ENCODE measurements at places on chromosomes 2 and 18. TPM values are rescaled to one million over a fixed set of nuclear protein-coding genes. Genes with fewer than 3 reads are reported as not detected.
A peak's percentile ranks its signal among the peaks of the same experiment; 100 is the strongest.

DNA sequence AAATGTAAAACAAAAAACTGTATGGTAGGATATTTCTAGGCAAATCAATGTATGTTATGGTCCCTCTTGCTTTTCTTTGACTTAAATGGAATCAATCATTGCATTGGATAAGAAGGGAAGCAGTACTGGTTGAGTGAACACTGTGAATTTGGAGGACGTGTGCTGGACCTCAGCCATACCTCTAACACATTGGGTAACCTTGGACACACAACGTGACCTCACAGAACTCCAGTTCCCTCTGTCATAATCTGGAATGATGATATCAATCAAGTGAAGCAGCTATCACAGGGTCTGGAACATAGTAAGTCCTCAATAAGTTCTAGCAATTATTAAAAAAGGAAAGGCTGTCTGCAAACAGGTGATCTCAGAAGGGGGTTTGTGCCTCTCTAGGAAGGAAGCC lies 474.9 kb upstream of the TCF4 start:
- no peak overlapping the region for H3K27ac ChIP-seq
- no peak overlapping the region for H3K4me3 ChIP-seq
- H3K36me3 ChIP-seq = no peaks in the 10 kb centered on the region
- H3K27me3 ChIP-seq = no peaks in the 10 kb centered on the region

Gene SPP2
- not detected for total RNA-seq

DNA sequence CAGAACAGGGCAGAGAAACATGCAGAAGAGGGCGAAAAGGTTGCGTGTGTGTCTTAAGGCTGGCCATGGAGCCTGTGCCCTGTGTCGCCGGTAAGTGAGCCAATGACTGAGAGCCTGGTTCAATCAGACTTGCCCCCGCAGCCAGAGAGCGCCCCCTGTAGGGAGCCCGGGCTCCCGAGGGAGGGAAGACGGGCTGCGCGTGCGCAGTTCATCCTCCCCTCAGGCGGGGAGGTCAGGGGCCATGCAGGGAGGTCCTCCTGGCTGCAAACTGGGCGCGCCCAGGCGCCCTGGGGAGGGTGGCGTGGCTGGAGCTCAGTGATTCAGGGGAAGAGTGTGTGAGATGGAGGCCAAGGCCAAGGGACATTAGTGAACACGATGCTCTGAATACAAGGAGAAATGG lies 276.6 kb downstream of the PHLPP1 start:
- no peaks in the 10 kb centered on the region for H3K4me1 ChIP-seq
- no peaks in the 10 kb centered on the region for H3K36me3 ChIP-seq
- H3K4me3 ChIP-seq = no peak overlapping the region

GRCh38 chr2:239831861-239832489 lies 193.2 kb downstream of the NDUFA10 start:
- no peaks in the 10 kb centered on the region for H3K27me3 ChIP-seq
- H3K27ac ChIP-seq = no peak overlapping the region
- H3K36me3 ChIP-seq = no peaks in the 10 kb centered on the region
- H3K4me3 ChIP-seq = no peak overlapping the region
- DNase-seq = no peak
- no peaks in the 10 kb centered on the region for H3K4me1 ChIP-seq

Gene C2orf92
- total RNA-seq = 5.6 TPM

DNA sequence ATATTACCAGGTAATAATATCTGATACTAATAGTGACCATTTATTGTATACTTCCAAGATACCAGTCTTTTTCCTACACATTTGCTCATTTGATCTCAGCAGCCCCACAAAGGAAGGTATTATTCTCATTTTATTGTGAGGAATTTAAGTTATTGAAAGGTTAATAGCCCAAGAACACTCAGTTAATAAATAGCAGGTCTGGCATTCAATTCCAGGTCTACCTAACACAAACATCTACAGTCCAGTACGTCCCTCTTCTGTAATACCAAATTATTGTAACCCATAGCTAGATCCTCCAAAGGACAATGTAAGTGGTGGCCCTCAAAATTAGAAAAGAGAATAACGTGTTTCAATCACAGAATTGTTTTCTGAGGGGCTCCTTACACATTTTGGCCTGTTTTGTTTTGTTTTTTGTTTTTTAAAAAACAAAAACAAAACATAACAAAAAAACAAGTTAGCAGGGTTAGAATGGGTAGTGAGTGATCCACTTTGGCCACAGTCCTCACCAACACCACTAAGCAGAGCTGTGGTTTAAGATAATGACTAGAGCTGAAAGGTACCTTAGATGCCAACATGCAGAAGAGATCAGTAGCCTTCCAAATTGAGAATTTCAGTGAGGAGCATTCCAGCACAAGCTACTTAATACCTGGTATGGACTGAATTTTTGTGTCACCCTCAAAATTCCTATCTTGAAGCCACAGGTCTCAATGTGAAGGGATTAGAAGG lies 137.5 kb downstream of the DYM start:
- no peaks in the 10 kb centered on the region for H3K27me3 ChIP-seq
- H3K4me3 ChIP-seq = no peak overlapping the region
- no peak overlapping the region for H3K27ac ChIP-seq
- peaks cover 19% of the 10 kb centered on the region for H3K4me1 ChIP-seq
- DNase-seq = no peak

GRCh38 chr2:188664951-188665595 lies 309.1 kb upstream of the COL3A1 start:
- H3K27me3 ChIP-seq = no peaks in the 10 kb centered on the region
- no peaks in the 10 kb centered on the region for H3K36me3 ChIP-seq
- no peak overlapping the region for H3K4me3 ChIP-seq
- no peak for DNase-seq
- no peaks in the 10 kb centered on the region for H3K4me1 ChIP-seq
- no peak overlapping the region for H3K27ac ChIP-seq

- H3K4me1 ChIP-seq = no peaks in the 10 kb centered on the region
- DNase-seq = no peak
- H3K27me3 ChIP-seq = no peaks in the 10 kb centered on the region
- H3K4me3 ChIP-seq = no peak overlapping the region
These were observed 337.2 kb upstream of the SLC39A10 start for GRCh38 chr2:195319548-195320412.

DNA sequence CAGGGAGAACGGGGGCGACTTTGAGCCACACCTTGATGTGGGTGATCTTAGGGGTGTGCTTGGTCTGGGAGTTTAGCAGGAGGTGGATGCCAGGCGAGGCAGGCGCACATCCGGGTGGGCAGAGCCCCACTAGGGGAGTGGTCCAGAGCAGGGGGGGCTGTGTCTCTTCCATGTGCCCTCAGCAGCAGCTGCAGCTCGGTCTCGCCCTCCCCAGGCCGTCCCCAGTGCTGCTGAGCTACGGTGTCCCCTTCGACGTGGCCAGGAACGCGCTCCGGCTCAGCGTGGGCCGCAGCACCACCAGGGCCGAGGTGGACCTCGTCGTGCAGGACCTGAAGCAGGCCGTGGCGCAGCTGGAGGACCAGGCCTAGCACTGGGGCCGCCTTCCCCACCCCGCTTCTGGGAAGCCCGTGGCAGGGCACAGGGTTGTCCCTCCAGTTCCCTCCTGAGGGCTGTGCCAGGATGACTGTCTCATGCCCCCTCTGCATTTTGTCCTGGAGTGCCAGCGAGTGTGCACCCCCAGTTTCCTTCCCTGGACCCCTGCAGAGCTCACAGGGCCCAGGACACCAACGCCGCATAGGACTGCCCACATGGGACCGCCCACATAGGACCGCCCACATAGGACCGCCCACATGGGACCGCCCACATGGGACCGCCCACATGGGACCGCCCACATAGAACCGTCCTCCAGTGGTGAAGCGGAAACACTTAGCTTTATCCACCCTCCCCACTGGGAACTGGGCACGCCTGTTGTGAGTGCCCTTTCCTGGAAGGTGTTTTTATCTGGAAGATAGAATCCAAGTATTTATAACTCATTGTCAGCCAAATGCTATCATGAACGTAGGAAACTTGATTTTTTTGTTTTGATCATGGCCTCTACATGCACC lies 1.9 kb upstream of the ESPNL start:
- DNase-seq = peak; percentile 52
- H3K4me3 ChIP-seq = no peak overlapping the region
- H3K27me3 ChIP-seq = no peaks in the 10 kb centered on the region
- no peaks in the 10 kb centered on the region for H3K36me3 ChIP-seq
- peak overlapping the region; percentile 45 for H3K27ac ChIP-seq

Gene PLGLB1
- total RNA-seq = 4.0 TPM

Gene EVX2
- not detected for total RNA-seq

Gene POTEI
- total RNA-seq = not detected

Data from adrenal gland (tissue), 19 donors.